ENCODE measurements at places on chromosomes 11 and 22.

- no peak for DNase-seq
Observed at GRCh38 chr11:9596926-9597464, 23.5 kb downstream of the WEE1 start.

GRCh38 chr11:75719340-75720239 is 2.0 kb downstream of the MOGAT2 start:
- no peak for DNase-seq

DNA sequence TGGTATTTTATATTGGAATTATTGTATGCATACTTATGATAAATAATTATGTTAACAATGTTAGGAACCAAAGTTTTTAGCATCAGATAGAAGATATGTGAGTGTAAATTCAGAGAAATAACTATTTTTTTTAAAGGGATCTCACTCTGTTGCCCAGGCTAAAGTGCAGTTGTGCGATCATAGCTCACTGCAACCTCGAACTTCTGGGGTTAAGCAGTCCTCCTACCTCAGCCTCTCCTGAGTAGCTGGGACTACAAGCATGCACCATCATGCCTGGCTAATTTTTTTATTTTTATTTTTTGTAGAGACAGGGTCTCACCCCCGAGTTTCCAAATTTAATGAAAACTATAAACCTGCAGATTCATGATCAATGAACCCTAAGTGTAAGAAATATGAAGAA is 33.6 kb upstream of the RCE1 start:
- no peak for DNase-seq

GRCh38 chr11:19253153-19253745 is 12.5 kb upstream of the E2F8 start:
- no peak for DNase-seq

- no peak for DNase-seq
Observed at GRCh38 chr11:11073996-11074395, 216.1 kb upstream of the ZBED5 start.

- no peak for DNase-seq
Observed at GRCh38 chr11:3623121-3623520, 18.7 kb downstream of the ART5 start.

GRCh38 chr11:86003654-86004053 is 65.2 kb downstream of the PICALM start:
- no peak for DNase-seq

DNA sequence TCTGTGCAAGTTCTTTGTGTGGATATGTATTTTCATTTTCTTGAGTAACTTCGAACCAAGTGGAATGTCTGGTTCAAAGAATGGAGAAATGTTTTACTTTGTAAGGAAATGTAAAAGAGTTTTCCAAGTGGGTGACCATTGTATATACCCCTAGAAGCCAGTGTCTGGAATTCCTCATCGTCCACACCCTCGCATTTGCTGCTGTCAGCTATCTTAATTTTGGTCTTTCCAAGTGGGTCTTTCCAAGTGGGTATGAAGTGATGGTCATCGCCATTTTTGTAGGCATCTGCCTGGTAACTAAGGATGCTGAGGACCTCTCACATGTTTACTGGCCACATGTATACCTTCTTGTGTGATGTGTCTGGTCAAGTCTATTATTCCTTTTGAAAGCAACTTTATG is 547.5 kb downstream of the TBC1D22A start:
- DNase-seq: no peak

DNA sequence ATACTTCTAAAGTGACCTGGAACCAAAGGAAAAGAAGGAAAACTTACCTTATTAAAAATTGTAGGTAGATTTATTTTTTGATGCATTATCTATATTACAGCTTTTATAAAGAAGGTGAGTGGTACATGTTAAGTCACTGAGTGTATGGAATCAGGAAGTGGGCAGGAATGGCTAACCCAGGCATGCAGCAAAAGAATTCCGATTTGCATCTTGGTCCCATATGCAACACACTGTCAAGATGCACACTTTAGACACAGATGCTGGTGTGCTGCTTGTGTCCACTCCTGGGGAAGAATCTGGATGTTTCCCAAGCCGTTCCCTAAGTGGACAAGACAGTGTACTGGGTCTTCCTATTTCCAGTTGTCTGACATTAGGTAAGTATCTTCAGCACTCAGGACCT is 99.9 kb upstream of the SORL1-AS1 start:
- no peak for DNase-seq

DNA sequence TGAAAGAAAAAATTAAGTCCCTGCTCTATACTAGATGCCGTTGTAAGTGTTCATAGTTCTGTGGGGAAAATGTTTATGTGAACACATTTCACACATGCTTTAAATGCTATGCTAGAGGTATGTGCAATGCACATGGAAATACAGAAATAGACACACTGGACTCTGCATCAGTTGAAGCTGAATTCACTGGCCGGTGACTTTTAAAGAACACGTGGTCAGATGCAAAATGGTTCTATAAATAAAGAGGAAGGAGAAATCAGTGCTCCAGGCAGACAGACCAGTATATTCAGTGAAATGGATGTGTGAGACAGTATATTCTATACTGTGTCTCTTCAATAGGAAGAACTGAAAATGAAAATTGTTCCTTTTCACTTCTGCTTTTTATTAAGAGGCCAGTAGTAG is 29.9 kb downstream of the TRPC6 start:
- no peak for DNase-seq

DNA sequence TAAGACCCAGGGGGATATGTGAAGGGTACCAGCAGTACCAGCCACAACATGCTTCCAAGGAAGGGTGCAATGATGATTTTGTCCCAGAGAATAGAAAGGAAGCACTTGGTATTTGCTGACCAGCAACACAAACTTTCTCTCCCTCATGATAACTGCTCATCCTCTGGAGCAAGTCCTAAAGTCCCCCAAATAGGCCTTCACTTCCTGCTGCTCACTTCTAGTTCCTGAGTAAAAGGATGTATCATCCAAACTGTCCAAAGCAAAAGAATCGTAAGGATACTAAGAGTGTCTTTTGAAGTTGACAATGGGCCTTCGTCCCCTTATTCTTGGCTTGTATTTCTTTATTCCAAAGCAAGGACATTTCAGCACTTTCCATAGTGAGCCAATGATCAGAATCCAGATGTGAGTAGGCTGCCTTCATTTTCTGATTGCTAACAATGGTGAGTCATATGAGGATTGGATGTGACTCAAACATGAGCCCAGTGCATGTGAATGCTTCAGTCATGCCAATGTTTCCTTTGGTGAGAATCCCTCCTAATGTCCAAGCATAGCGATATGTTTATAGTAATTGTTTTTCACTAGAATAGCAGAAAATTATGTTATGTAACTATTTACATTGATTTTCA is 243.4 kb upstream of the POU2AF2 start:
- no peak for DNase-seq

All from activated CD4-positive, CD25-positive, alpha-beta regulatory T cell (primary cell).